ENCODE measurements at places on chromosomes 2 and 18.

DNA sequence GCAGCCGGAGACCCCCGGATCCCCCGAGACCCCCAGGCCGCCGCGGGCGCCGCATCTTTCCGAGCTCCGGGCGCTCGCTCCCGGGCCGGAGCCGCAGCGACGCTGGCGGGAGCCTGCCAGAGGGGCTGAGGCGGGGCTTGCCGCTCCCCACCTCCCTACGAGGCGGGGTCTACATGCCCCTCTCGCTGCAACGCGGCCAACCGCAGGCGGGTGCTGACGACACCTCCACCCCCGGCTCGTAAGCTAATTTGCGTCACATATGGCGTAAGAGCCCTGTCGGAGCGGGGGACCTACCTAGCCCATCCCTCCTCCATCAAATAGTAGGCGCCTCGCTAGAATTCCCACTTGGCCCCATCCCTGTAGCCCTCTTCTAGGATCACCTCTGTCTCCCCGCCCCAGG lies at the start of gene PTPRN:
TSS of gene PTPRN (minus strand) at position 124 of the 400 bp plus-strand sequence. CDS start at position 55, 69 bp downstream.
- DNase-seq = no peak

- no peak for DNase-seq
These were observed 108.7 kb upstream of the FSHR start for GRCh38 chr2:49262801-49263560.

DNA sequence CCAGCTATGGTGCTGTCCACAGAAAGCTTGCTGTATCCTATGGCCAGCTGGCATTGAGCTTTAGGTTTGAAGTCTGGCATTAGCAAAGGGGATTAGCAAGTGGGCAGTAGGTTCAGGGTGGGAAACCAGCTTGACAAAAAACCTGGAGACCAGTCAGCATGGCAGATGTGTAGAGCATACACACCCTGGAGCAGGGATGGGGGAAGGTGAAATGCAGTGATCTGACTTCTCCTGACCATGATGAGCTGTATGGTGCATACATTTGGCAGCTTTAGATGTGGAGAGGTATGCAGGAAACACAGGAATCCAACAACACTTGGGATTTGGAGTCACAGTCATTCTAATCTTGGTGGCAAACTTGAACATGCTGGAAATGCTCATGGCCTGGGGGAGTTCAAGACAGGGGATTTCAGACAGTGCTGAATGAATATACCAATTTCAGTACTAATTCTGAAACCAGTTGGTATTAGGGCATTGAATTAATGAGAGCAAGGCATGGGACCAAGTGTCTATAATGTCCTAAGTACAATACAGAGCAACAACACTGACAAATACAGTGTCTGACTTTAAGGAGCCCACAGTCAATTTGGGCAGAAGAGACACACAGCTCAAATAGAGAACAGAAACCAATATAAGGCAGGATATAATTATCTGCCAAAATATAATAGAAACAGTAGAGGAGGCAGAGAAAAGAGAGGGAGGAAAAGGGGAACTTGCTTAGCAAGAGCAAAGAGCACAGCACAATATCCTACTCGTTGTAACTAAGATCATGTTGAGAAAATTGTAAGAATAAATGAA lies 11.8 kb downstream of the ARHGAP15 start:
- DNase-seq = no peak

DNA sequence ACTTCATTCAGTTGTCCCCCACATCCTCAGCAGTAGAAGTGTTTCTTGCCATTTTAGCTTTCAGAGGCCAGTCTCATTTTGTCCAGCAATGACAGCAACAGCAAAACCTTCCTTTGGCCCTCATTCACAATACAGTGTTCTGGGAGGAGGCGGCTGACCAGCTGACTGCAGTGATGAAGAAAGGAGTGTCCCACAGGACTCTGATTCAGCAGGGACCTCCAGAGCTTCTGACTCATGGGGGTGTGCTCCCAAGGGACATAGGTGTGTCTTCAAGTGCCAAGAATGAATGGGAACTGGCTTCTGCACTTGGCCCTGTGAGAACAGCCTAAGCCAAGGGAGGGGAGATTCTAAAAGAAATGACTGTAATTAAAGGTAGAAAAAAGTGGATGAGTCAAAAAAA lies 147.0 kb upstream of the PELI1 start:
- no peak for DNase-seq

DNA sequence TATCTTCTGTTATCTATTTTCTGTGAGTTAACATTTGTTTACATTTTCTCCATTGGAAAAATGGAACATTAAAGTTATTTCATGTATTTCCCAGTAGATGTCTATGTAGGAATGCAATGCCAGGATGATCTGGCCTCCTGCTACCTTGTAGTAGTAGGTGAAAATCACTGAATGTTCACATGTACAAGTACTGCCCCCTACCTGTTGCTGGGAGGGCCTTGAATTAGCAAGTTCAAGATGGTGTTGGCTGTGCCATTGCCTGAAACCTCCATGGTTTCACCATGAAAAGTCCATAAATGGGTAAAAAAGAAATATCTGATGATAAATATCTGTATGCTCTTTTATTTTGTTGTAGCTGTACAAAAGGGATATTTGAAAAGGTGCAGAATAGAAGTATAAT lies 30.7 kb downstream of the XRCC5 start:
- no peak for DNase-seq

- DNase-seq = peak; percentile 22
These were observed 38.3 kb downstream of the ITGA6 start for GRCh38 chr2:172465417-172466334.

GRCh38 chr2:39593439-39594393 lies 72.0 kb upstream of the TMEM178A start:
- no peak for DNase-seq

- DNase-seq = no peak
These were observed 58.6 kb downstream of the FN1 start for GRCh38 chr2:215377283-215377682.

GRCh38 chr2:198316852-198317396 lies 512.5 kb downstream of the PLCL1 start:
- DNase-seq = no peak

DNA sequence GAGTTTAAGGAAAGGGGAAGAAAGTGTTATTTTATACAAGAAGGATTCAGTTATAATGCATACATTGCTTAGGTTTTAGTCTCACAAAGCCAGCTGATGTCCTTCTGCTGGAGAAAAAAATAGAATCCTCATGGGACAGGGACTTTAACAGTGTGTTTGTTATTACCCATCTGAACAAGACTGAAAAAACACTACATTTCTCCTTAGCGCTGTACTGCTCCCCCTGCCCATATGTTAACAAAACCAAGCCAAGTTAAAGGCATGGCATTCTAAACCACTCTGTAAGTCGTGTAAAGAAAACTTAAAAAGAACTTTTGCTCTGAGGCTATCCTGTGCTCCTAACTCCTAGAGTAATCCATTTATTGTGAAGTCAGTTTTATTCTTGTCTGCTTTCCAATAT lies 102.6 kb upstream of the NYAP2 start:
- DNase-seq = no peak

- no peak for DNase-seq
These were observed 7.8 kb upstream of the TMEM163 start for GRCh38 chr2:134726645-134727044.

- DNase-seq = no peak
These were observed 40.1 kb downstream of the SCN3A start for GRCh38 chr2:165163761-165164160.
